Right lobe of liver (tissue), 6 donors: ENCODE measurements at places on chromosomes 6 and 20.

GRCh38 chr6:53496797-53497375 is 48.0 kb downstream of the GCLC start:
- DNase-seq = no peak
- no peaks in the 10 kb centered on the region for H3K27me3 ChIP-seq
- H3K4me1 ChIP-seq = no peaks in the 10 kb centered on the region
- H3K4me3 ChIP-seq = no peak overlapping the region

- DNase-seq = no peak
- no peaks in the 10 kb centered on the region for H3K27me3 ChIP-seq
- no peaks in the 10 kb centered on the region for H3K36me3 ChIP-seq
- H3K27ac ChIP-seq = no peak overlapping the region
- H3K4me1 ChIP-seq = no peaks in the 10 kb centered on the region
- H3K4me3 ChIP-seq = no peak overlapping the region
These were observed 24.3 kb downstream of the REV3L start for GRCh38 chr6:111458670-111459232.

GRCh38 chr6:87825821-87826221 is 123.8 kb upstream of the AKIRIN2 start:
- no peaks in the 10 kb centered on the region for H3K4me1 ChIP-seq
- no peaks in the 10 kb centered on the region for H3K27me3 ChIP-seq
- DNase-seq = no peak
- no peak overlapping the region for H3K4me3 ChIP-seq

GRCh38 chr6:91824331-91824730 is 1237.5 kb upstream of the MAP3K7 start:
- no peaks in the 10 kb centered on the region for H3K27me3 ChIP-seq
- no peaks in the 10 kb centered on the region for H3K36me3 ChIP-seq
- no peaks in the 10 kb centered on the region for H3K4me1 ChIP-seq
- no peak for DNase-seq
- no peak overlapping the region for H3K4me3 ChIP-seq

DNA sequence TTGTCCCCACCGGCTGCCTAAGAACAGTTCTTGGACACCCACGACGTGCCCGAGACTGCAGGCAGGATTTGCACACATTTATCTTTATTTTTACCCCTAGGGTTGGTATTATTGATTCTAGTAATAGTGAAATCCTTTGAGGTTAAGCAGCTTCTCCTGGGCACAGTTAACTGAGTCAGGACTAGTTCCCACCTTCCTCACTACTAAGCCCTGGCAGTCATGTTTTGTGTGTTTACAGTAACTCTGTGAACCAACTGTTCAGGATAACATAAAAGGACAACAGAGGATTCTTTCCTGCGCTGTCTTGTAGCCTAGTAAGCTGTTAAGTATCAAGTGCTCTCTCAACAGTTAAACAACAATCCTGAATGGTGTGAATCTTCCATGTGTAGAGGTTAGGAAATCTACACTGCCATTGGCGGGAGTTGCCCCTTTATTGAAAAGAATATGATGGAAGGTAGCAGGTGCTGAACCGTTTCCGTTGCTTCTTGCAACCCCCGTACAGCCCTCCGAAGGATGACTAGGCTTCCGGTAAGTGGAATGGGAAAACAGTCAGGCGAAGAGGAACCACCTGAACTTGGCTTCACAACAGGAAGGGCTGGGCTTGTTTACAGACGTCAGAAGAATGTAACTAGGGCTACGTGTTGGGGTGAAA is 979 bp upstream of the SOD2 start:
- H3K4me1 ChIP-seq = peaks cover 28% of the 10 kb centered on the region
- H3K27me3 ChIP-seq = no peaks in the 10 kb centered on the region
- no peak for DNase-seq
- peak overlapping the region; percentile 83 for H3K4me3 ChIP-seq
- H3K27ac ChIP-seq = peak overlapping the region; percentile 98
- no peaks in the 10 kb centered on the region for H3K36me3 ChIP-seq

GRCh38 chr6:83917001-83917400 is 57.5 kb downstream of the CYB5R4 start:
- H3K4me3 ChIP-seq = no peak overlapping the region
- no peaks in the 10 kb centered on the region for H3K4me1 ChIP-seq
- no peaks in the 10 kb centered on the region for H3K36me3 ChIP-seq
- no peaks in the 10 kb centered on the region for H3K27me3 ChIP-seq
- no peak for DNase-seq

- H3K4me1 ChIP-seq = no peaks in the 10 kb centered on the region
- DNase-seq = no peak
- peak overlapping the region; percentile 64 for H3K4me3 ChIP-seq
- peak overlapping the region; percentile 78 for H3K27ac ChIP-seq
- no peaks in the 10 kb centered on the region for H3K27me3 ChIP-seq
- no peaks in the 10 kb centered on the region for H3K36me3 ChIP-seq
These were observed 630 bp downstream of the PPP1R3G start for GRCh38 chr6:5085648-5086293.

- H3K4me1 ChIP-seq = no peaks in the 10 kb centered on the region
- no peak for DNase-seq
- H3K4me3 ChIP-seq = no peak overlapping the region
- no peak overlapping the region for H3K27ac ChIP-seq
- H3K36me3 ChIP-seq = no peaks in the 10 kb centered on the region
- no peaks in the 10 kb centered on the region for H3K27me3 ChIP-seq
These were observed 34.6 kb downstream of the EDN1 start for GRCh38 chr6:12324748-12325147.

GRCh38 chr20:48006036-48006833 is 221.0 kb upstream of the SULF2 start:
- H3K4me3 ChIP-seq = no peak overlapping the region
- H3K27ac ChIP-seq = no peak overlapping the region
- H3K36me3 ChIP-seq = no peaks in the 10 kb centered on the region
- no peak for DNase-seq

DNA sequence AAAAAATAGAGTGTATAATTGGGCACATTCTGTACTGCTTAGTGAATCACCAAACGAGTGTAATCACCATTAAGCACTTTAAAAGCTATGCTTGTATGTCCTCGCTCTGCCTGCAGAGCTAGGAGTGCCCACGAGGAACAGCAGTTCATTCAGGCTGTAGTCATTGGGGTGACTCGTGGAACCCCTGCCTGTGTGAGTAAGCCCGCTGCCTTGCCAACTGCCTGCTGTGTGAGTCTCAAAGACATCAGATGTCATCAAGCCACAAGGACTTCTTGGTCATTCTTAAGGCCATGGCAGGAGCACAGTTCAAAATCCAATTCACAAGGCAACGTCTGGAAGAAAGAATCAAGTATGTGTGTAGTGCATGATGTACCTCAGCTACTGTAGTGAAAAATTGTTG is 60.4 kb downstream of the FOXO3 start:
- DNase-seq = no peak
- H3K4me3 ChIP-seq = no peak overlapping the region
- H3K27me3 ChIP-seq = no peaks in the 10 kb centered on the region
- no peaks in the 10 kb centered on the region for H3K36me3 ChIP-seq
- H3K27ac ChIP-seq = no peak overlapping the region
- H3K4me1 ChIP-seq = peaks cover 71% of the 10 kb centered on the region

DNA sequence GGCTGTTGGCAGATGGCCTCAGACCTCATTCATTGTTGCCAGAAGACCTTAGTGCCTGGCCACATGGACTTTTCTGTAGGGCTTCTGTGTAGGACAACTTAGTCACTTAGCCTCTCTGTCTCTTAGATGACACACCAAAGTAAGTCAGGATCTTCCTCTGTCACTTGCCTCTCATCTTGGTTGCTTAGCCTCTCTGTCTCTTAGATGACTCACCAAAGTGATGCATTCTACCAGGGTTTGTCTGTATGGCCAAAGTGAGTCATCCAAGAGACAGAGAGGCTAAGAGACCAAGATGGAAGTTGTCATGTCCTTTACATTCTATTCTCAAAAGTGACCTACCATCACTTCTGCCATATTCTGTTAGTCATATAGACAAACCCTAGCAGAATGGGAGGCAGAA is 255.9 kb upstream of the DEFB112 start:
- H3K27ac ChIP-seq = no peak overlapping the region
- H3K4me3 ChIP-seq = no peak overlapping the region
- no peak for DNase-seq
- no peaks in the 10 kb centered on the region for H3K36me3 ChIP-seq
- H3K27me3 ChIP-seq = no peaks in the 10 kb centered on the region
- no peaks in the 10 kb centered on the region for H3K4me1 ChIP-seq

DNA sequence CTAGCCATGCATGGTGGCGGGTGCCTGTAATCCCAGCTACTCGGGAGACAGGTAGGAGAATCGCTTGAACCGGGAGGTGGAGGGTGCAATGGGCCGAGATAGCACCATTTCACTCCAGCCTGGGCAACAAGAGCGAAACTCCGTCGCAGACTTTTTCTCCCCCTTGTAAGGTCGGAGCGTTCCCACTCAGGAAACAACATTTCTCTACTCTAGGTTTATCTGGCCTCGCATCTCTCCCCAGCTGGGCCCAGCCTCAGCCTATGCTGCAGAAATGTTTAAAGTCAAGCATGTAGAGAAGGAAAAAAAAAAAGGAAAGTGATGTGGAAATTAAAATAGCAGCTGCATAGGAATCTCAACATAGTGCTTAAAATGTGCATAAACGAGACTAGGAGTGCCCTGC is 172.3 kb downstream of the TRIM27 start:
- H3K4me1 ChIP-seq = no peaks in the 10 kb centered on the region
- H3K4me3 ChIP-seq = no peak overlapping the region
- H3K27me3 ChIP-seq = no peaks in the 10 kb centered on the region
- H3K27ac ChIP-seq = no peak overlapping the region
- DNase-seq = no peak
